Caki2 (cell line): ENCODE measurements at places on chromosomes 13 and 19. TPM values are rescaled to one million over a fixed set of nuclear protein-coding genes. Genes with fewer than 3 reads are reported as not detected.

DNA sequence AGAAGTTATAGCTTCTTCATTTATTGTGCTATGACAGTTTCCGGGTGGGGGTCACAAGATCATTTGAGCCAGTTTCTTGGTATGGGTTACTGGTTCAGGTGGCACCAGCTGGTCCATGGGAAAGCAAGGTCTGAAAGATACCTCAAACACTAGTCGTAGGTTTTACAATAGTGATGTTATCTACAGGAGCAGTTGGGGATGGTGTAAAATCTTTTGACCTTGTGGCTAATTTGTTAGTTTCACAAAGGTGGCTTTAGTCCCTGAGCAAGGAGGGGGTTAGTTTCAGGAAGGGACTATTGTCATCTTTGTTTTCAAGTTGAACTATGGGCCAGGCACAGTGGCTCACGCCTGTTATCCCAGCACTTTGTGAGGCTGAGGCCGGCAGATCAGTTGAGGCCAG lies 24.6 kb downstream of the CHST8 start:
- DNase-seq: no peak

The CYP4F11 gene
- 259 and 272 TPM in 2 replicates for total RNA-seq

DNA sequence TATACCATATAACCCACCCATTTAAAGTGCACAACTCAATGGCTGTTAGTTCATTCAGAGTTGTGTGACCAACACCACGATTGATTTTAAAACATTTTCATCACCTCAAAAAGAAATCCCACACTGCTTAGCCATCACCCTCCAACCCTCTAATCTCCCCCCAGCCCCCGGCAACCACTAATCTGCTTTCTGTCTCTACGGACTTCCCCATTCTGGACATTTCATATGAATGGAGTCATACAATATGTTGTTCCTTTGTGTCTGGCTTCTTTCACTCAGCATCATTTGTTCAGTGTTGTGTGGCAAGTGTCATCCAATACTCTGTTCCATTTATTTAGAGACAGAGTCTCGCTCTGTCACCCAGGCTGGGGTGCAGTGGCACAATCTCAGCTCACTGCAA lies 4.0 kb upstream of the PNMA8B start:
- no peak for DNase-seq

DNA sequence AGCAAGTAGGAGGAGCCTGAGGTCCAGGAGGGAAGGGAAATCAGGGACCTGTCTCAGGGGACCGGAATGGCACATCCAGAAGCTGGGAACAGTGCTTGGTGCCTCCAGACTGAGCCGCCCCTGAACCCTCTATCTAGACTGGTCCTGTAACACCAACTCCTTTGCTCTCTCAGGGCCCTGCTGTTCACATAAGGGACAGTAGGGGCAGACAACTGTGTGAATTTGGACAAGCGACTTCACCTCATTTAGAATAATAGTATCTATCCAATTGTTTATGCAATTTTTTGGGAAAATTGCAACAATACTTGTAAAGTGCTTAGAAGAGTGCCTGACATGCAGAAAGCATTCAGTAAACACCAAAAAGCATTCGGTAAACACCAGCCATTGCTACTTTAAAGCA lies 14.0 kb downstream of the SYMPK start:
- no peak for DNase-seq
